T1000 (cell line): ENCODE measurements at places on chromosomes 5 and 9.

GRCh38 chr9:105502276-105502675, 54.4 kb downstream of the FSD1L start:
- DNase-seq: no peak

DNA sequence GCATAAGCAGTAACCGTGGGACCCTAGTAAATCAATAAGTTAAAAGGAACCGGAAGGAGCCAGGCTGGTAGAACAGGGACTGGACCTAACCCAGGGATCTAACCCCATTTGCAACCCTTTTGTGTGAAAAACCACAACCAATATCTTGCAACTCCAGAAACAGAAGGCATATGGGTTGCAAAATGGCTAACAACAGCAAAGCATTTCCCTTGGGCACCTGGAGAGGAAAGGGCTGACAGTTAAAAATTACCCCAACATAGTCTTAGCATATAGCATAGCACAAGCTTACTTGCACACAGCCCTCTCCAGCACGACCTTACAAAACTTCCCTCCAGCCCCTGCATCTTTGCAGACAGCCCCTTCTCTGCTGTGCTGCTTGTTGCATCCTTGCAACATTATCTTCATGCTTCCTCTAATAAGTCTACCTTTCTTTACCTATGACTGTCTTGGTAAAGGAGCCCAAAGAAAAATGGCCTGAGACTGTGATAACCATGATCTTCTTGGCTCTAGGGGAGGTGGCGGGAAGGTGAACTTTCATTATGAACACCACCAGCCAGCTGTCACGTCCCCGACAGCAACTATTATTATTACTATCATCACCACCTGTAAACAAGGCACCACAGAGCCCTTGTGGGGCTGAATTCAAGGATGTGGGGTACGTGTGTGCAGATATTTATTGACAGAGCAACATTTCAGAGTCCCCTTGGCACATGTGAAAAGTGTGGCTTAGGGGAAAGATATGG, 49.8 kb downstream of the PRRC1 start:
- DNase-seq: no peak

GRCh38 chr5:126189862-126190261, 233.3 kb upstream of the GRAMD2B start:
- DNase-seq: no peak

DNA sequence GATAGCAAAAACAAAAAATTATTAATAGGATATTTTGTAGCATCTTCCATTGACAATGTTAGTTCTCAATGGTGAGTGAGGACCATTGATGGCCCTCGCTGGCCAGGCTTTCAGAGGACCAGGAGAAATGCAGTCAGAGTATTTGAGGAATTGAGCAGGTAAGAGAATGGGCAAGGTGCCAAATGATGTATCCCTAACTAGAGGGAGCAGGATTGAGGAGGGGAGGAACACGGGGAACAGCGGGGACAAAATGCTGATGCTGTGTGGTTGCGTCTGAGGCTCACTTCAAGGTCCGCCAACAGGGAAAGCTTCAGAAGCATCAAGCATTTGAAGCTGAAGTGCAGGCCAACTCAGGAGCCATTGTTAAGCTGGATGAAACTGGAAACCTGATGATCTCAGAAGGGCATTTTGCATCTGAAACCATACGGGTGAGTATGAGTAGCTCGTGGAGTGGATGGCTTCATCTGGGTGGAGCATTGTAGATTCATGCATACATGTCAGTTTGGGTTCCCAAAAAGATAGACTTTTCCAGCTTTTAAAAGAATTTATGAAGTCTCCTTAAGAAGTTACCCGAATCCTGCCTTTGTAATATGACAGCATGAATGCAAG, 16.2 kb downstream of the SPTAN1 start:
- DNase-seq: no peak

- DNase-seq: no peak
Observed at GRCh38 chr5:130198927-130199326, 294.7 kb downstream of the CHSY3 start.
